ENCODE measurements at places on chromosomes 6 and 20.

DNA sequence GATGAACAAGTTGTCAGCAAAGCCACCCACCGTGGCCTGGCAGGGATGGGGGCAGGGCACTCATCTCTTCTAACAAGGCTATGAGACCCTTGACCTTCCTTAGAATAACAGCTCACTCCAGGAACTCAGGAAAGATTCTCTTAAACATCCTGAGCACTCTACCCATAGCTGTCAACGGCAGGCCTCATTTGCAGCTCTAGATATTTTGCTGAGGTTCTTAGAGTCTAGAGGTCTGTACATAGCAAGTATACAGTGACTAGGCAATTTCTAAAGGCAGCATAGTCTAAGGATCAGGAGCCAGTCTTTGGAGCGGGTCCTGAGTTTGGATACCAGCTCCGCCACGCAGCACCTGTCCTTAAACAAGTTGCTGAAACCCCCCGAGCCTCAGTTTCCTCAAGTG is 11.7 kb downstream of the TRERF1 start:
- no peak for DNase-seq

DNA sequence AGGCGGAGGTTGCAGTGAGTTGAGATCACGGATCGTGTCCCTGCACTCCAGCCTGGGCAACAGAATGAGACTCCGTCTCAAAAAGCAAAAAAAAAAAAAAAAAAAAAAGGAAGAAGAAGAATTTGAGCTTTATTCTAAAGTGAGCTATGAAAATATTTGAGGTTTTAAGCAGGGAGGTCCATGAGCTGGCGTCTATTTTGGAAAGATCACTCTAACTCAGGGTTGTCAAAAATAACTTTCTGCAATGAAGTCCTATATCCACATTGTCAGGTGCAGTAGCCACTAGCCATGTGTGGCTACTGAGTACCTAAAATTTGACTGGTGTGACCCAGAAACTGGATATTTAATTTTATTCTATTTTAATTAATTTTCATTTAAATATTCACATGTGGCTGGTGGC is 217.1 kb downstream of the PTPRT start:
- DNase-seq, result no peak

DNA sequence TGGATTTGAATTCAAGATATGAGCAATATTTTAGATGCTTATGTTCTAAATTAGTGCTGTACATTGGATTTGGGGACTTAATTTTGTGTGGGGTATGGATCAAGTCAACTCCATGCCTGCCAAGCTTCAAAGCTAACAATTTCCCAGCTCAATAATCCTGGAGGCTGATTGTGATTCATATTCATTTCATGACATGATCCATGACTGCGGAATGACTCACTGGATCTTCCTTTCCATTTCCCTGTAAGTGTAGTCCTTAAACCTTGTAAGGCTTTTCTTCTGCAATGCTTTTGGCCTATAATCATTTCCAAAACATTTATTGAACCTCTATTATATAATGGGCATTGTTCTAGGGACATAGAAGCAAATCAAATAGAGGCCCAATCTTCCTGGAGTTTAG is 44.7 kb upstream of the CCN2 start:
- DNase-seq, result no peak

- DNase-seq, result no peak
These were observed 27.9 kb downstream of the CENPW start for GRCh38 chr6:126367849-126368248.

DNA sequence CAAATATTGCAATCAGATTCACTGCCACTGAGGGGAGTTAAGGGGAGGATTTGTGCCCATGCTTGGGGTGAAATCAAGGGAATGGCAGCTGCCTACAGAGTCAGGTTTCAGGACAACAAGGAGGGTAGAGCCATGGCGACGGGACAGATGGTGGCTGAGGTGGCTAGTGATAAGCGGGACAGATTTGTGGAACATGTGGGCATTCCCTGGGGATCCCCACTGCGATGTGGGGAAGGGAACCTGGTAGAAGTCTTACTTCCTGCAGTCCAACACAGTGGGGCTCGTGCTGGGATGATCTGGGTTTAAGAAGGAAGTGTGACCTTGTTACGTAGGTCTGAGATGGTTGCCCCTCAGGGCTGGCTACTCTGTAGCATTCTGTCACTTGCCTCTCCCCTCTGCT is 292.0 kb upstream of the JARID2 start:
- no peak for DNase-seq

- peak; percentile 68 for DNase-seq
These were observed 11.5 kb upstream of the ZNF133 start for GRCh38 chr20:18276821-18277220.

- no peak for DNase-seq
These were observed 14.3 kb downstream of the TTBK1 start for GRCh38 chr6:43257367-43258145.

DNA sequence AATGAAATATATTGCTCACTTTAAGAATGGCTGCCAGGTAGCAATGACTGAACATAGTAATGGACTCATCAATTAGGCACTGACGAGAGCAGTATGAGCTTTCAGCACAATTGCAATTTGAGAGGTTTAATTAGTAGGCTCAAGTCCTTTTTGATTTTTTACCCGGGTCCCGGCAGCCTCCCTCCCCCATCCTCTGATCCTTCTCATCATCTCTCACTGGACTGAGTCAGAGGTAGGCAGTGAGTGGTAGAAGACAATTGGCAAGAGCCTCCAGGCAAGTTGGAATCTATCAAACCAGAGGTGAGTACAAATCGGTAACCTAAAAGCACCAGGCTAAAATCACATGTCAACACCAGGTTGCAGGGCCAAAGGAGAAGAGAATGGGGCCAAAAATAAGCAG is 107.9 kb downstream of the DCDC2 start:
- DNase-seq, result no peak

- no peak for DNase-seq
These were observed 53.5 kb downstream of the RAB44 start for GRCh38 chr6:36751091-36751490.
